B cell (primary cell): ENCODE measurements at places on chromosomes 13 and 19. TPM values are rescaled to one million over a fixed set of nuclear protein-coding genes. Genes with fewer than 3 reads are reported as not detected.

GRCh38 chr13:90238413-90238812 lies 1109.1 kb upstream of the MIR17HG start:
- no peak for DNase-seq
- H3K27ac ChIP-seq, result no peak overlapping the region
- no peaks in the 10 kb centered on the region for H3K4me1 ChIP-seq
- no peak overlapping the region for H3K4me3 ChIP-seq

- no peak overlapping the region for H3K4me3 ChIP-seq
- H3K27me3 ChIP-seq, result peaks cover 14% of the 10 kb centered on the region
- no peaks in the 10 kb centered on the region for H3K4me1 ChIP-seq
- no peaks in the 10 kb centered on the region for H3K36me3 ChIP-seq
- H3K27ac ChIP-seq, result no peak overlapping the region
Measured at GRCh38 chr13:110308656-110309359, 1.7 kb downstream of the COL4A2 start.

The COX6B2 gene
- not detected in 2 replicates for total RNA-seq

The SOX1 gene
- not detected in 2 replicates for total RNA-seq

The SAMD1 gene
- total RNA-seq, result 32.4 and 39.2 TPM in 2 replicates

DNA sequence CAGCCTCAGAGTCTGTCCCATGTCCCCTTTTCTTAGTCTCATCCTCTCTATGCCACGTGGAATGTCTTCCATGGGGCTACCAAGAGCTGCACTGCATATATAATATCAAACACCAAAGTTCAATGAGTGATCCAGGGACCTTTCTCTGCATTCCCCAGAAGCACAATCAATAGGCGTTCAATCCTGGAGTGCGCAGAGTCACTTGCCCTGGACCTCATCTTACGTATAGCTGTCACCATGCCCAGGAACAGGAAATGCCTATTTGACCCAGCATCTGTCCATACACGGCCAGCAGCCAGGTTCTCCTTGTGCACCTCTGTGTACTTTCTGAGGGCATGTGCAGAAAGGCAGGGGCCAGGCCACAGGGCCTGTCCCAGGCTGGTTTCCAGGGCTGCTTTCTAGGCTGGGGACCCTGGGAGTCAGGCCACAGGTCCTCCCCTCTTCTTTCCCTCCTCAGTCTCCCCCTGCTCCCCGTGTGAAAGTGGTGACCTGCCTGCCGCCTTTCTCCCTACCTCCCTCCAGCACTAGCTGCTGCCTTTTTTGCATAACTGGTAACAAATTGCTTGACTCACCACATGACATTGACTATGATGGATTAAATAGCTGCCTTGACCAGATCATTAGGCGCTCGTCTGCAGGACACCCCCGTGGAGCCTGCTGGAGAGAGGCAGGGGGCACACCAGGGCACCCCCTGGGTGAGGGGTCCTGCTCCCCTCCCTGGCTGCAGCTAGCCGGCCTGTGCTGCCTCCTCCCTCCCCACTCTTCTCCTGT lies 222.0 kb downstream of the ZNF536 start:
- H3K4me1 ChIP-seq, result no peaks in the 10 kb centered on the region
- no peaks in the 10 kb centered on the region for H3K36me3 ChIP-seq
- no peak overlapping the region for H3K4me3 ChIP-seq
- H3K27me3 ChIP-seq, result no peaks in the 10 kb centered on the region

DNA sequence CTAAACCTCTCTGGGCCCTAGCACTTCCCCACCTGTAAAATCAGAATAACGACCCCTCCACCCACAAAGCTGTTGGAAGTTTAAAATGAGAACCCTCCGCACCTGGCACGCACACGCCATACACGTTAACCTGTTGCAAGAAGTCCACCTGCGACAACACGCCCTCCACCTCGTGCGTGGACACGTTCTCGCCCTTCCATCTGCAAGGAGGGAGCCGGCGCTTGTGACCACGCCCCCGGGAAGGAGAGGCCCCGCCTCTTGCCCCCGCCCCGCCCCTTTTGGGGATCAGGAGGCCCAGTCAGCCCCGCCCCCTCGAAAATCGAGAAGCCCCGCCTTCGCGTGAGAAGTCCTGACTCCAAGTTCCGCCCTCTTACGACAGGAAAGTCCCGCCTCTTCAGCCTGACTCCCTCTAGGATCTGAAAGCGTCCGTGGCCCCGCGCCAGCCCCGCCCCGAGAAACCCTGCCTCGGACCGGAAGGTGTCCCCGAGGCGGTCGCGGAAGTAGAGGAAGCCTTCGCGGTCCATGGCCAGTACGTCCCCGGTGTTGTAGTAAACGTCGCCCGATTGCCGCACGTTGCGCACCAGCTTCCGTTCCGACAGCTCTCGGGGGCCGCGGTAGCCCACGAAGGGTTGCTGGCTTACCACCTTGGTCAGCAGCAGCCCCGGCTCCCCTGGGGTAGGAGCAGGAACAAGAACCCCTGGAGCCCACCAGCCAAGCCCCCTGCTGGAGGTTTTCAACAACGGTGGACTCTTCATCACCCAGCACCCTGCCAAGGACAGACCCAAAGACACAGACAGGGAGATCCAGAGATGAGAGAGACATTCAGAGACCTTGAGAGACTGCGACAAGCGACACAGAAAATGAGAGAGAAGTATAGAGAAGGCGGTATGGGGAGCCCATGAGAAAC lies 12.5 kb downstream of the SLC27A5 start:
- peak overlapping the region; percentile 69 for H3K4me3 ChIP-seq
- H3K4me1 ChIP-seq, result peaks cover 20% of the 10 kb centered on the region
- H3K27ac ChIP-seq, result peak overlapping the region; percentile 85
- H3K36me3 ChIP-seq, result no peaks in the 10 kb centered on the region

- H3K4me3 ChIP-seq, result no peak overlapping the region
- no peaks in the 10 kb centered on the region for H3K36me3 ChIP-seq
- H3K27ac ChIP-seq, result no peak overlapping the region
- DNase-seq, result no peak
- H3K27me3 ChIP-seq, result peaks cover 2% of the 10 kb centered on the region
Measured at GRCh38 chr13:43936647-43937046, 56.9 kb downstream of the LACC1 start.

The CEBPA gene
- 1.7 and 2.5 TPM in 2 replicates for total RNA-seq

The NMRK2 gene
- not detected in 2 replicates for total RNA-seq

GRCh38 chr19:3617463-3617862 lies 9.1 kb downstream of the CACTIN start:
- no peak overlapping the region for H3K4me3 ChIP-seq
- no peak overlapping the region for H3K27ac ChIP-seq
- H3K36me3 ChIP-seq, result no peaks in the 10 kb centered on the region
- peaks cover 15% of the 10 kb centered on the region for H3K4me1 ChIP-seq
- no peak for DNase-seq

DNA sequence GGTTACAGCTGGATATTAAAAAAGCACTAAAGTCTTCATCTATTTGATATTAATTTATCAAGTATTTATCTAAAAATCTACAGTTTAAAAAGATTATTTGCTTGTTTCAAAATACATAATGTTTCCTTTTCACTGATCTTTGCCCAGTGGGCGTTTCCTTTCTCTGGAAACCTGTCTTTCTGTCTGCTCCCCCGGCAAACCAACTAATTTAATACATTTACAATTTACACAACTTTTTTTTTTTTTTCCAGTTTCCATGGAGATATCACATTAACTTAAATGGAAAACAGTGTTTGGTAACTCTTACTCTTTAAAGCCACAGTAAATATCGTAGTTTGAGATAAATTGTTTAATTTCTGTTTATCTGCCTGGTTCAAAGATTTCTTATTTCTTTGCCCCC lies 5.3 kb downstream of the GPC6 start:
- H3K27me3 ChIP-seq, result no peaks in the 10 kb centered on the region
- H3K4me1 ChIP-seq, result no peaks in the 10 kb centered on the region
- H3K4me3 ChIP-seq, result no peak overlapping the region
- no peaks in the 10 kb centered on the region for H3K36me3 ChIP-seq
- no peak for DNase-seq

DNA sequence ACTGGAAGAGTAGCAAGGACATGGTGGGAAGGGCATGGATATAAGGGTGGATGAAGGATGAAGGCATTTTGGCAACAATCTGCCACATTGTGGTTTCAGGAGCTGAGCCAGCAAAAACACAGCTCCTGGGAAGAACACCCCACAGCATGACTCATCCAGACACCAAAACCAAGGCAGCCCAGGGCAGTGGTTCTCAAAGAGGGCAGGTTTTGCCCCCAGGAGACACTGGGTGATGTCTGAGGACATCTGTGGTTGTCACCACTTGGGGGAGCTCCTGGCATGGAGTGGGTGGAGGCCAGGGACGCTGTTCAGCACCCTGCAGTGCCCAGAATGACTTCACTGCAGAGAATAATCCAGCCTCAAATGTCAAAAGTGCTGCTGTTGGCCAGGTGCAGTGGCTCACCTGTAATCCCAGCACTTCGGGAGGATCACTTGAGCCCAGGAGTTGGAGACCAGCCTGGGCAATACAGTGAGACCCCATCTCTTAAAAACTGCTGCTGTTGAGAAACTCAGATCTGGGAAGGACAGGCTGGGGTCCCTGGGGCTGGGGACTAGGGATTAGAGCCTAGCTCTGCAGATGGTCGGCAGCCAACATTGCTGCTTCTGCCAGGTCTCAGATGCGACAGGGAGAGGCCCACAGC lies 16.1 kb downstream of the ZFR2 start:
- no peaks in the 10 kb centered on the region for H3K36me3 ChIP-seq
- H3K27me3 ChIP-seq, result no peaks in the 10 kb centered on the region
- peak; percentile 46 for DNase-seq
- no peak overlapping the region for H3K27ac ChIP-seq
- peaks cover 16% of the 10 kb centered on the region for H3K4me1 ChIP-seq

The GPR18 gene
- 17.6 and 19.1 TPM in 2 replicates for total RNA-seq

The RAB8A gene
- 115 and 117 TPM in 2 replicates for total RNA-seq

- DNase-seq, result no peak
- H3K4me3 ChIP-seq, result no peak overlapping the region
- H3K36me3 ChIP-seq, result no peaks in the 10 kb centered on the region
- H3K4me1 ChIP-seq, result peaks cover 7% of the 10 kb centered on the region
- H3K27me3 ChIP-seq, result no peaks in the 10 kb centered on the region
Measured at GRCh38 chr13:94305463-94305862, 174.0 kb downstream of the DCT start.

- no peaks in the 10 kb centered on the region for H3K36me3 ChIP-seq
- H3K27ac ChIP-seq, result no peak overlapping the region
- H3K4me3 ChIP-seq, result no peak overlapping the region
- H3K27me3 ChIP-seq, result no peaks in the 10 kb centered on the region
- no peak for DNase-seq
Measured at GRCh38 chr13:67557642-67558241, 327.6 kb upstream of the PCDH9 start.

The ICAM5 gene
- total RNA-seq, result 0.34 and 0.54 TPM in 2 replicates

The AKT2 gene
- 243 and 248 TPM in 2 replicates for total RNA-seq

GRCh38 chr13:24056616-24057137 lies 103.8 kb upstream of the SPATA13 start:
- H3K4me3 ChIP-seq, result no peak overlapping the region
- H3K4me1 ChIP-seq, result no peaks in the 10 kb centered on the region
- no peak overlapping the region for H3K27ac ChIP-seq
- no peaks in the 10 kb centered on the region for H3K27me3 ChIP-seq
- no peak for DNase-seq

- H3K36me3 ChIP-seq, result no peaks in the 10 kb centered on the region
- no peak overlapping the region for H3K4me3 ChIP-seq
- DNase-seq, result peak; percentile 46
- H3K27ac ChIP-seq, result no peak overlapping the region
Measured at GRCh38 chr19:12834976-12835757, 788 bp upstream of the RTBDN start.

DNA sequence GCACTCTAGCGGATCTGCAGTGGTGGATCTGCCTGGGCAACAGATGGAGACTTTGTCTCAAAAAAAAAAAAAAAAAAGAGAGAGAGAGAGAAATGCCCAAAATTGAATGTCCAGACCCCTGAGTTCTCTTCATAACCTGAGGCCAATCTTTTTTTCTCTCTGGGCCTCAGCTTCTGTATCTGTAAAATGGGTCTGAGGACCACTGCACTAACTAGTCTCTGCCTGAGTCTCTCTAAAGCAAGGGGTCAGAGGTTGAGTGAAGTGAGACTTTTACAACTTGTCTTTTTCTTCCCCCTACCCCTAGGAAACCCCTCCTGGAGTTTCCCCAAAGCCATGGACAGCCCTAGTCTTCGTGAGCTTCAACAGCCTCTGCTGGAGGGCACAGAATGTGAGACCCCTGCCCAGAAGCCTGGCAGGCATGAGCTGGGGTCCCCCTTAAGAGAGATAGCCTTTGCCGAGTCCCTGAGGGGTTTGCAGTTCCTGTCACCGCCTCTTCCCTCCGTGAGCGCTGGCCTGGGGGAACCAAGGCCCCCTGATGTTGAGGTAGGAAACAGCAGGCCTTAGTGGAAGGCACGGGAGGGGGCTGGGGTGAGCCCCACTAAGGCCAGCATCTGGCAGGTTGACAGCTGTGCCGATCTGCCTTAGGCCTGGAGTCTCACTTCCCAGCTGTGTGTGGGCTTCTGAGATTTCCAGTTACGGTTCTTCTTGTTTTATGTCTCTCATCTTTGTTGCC lies 1.8 kb downstream of the TMEM91 start:
- peaks cover 12% of the 10 kb centered on the region for H3K4me1 ChIP-seq
- H3K36me3 ChIP-seq, result no peaks in the 10 kb centered on the region
- no peaks in the 10 kb centered on the region for H3K27me3 ChIP-seq

The C19orf81 gene
- not detected in 2 replicates for total RNA-seq

The PPM1N gene
- total RNA-seq, result 2.6 and 2.7 TPM in 2 replicates

The SYNE4 gene
- total RNA-seq, result 2.4 and 3.4 TPM in 2 replicates
